ENCODE measurements at places on chromosomes 13 and 19. TPM values are rescaled to one million over a fixed set of nuclear protein-coding genes. Genes with fewer than 3 reads are reported as not detected.

PODNL1 gene
- total RNA-seq = not detected

GSX1 gene
- total RNA-seq = not detected

BST2 gene
- 1.6 TPM for total RNA-seq

BCAM gene
- 3.4 TPM for total RNA-seq

C19orf38 gene
- total RNA-seq = 0.63 TPM

TMPRSS9 gene
- total RNA-seq = 0.63 TPM

SERP2 gene
- 28.8 TPM for total RNA-seq

TMEM38A gene
- total RNA-seq = 13.5 TPM

ZNF816 gene
- 6.9 TPM for total RNA-seq

PTH2 gene
- not detected for total RNA-seq

Data from parietal lobe (tissue), 2 donors.